Renal cortical epithelial cell (primary cell): ENCODE measurements at places on chromosomes 5 and 9. TPM values are rescaled to one million over a fixed set of nuclear protein-coding genes. Genes with fewer than 3 reads are reported as not detected.

HTR1A gene
- 0.35 TPM in 1 of 2 replicates, not detected in the other for total RNA-seq

- DNase-seq = no peak
Observed at GRCh38 chr5:98798371-98798770, 24.9 kb downstream of the RGMB start.

DNA sequence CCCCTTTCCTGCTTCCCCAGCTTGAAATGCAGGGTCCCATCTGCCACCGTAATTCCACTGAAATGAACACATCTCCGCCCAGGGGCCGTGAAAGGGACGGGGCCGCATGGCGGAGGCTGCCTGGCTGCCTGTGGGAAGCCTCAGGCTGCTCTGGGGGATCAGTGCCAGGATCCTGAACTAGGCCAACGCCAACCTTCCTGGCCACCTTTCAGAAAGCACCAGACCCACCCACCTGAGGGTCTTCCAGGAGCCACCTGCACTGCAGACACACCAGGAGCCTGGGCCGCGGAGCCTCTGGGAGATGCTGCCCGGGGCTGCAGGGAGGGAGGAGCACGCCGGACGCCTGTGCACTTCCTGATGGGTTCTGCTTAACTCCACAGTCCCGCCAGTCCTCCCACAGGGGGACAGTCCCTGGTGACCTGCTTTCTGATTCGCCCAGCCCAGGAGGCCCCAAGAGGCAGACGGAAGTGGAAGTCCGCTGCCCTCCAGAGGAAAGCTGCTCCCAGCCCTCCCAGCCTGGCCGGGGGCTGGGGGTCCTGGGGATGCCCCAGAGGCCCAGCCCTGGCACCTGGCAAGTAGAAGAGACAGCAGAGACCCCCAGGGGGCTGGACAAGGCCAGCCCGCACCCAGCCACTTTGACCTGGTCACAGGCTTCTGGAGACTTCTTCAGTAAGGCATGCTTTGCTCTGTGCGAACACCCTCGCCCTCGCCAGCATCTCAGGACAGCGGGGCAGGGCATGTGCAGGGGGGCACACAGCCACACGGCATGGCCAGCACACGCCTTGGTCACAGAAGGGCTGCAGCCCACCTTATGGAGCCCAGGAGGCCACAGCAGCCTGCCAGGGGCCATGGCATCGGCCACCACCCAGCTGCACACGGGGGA, at the start of gene CARD9:
Gene CARD9, minus strand, starts transcription at position 370 of the 883 bp plus-strand sequence. CDS start 1,591 bp downstream, outside the sequence.
- DNase-seq = no peak

- DNase-seq = no peak
Observed at GRCh38 chr5:68260467-68260866, 44.9 kb downstream of the PIK3R1 start.

DNA sequence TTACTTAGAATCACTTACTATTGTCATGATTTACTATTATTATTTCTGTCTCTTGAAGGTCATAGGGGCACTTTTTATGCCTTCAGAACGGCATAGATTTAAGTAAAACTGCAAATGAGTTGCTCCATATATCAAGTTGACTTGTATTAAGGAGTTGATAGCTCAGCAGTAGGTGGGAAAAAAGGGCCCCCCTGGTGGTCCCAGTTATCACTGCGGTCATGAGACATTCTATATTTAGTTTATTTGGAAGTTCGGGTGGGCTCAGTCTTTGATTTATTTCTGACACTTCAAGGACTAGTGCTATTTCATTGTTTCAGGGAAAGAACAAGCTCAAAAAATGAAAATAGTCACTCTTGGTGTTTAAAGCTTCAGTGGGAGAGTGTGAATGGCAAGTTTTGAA, 159.3 kb downstream of the SLC24A2 start:
- no peak for DNase-seq
